ENCODE measurements at places on chromosomes 4 and X.

- DNase-seq = no peak
- H3K4me1 ChIP-seq = no peaks in the 10 kb centered on the region
- no peak overlapping the region for H3K4me3 ChIP-seq
- no peaks in the 10 kb centered on the region for H3K36me3 ChIP-seq
- no peak overlapping the region for H3K27ac ChIP-seq
- no peaks in the 10 kb centered on the region for H3K27me3 ChIP-seq
Observed at GRCh38 chr4:104589264-104589868, 94.7 kb upstream of the CXXC4 start.

DNA sequence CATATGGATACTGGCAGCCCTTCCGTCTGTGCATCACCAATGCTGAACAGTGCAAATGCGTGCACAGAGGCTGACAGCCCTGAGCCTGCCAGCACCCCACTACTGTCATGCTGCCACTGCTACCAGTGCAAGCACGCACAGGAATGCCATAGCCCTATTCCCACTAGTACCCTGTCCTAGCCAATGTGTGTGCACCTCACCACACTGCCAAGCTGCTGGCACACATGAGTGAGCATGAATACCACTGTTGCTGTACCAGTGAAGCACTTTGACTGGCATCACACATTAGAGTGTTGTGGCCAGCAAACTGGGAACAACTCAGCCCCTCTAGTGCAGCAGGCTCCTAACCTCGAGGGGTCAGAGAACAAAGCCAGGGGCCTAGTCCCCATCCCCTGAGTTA is 102.9 kb upstream of the PCDH10 start:
- H3K27me3 ChIP-seq = no peaks in the 10 kb centered on the region
- H3K4me1 ChIP-seq = no peaks in the 10 kb centered on the region
- H3K36me3 ChIP-seq = no peaks in the 10 kb centered on the region
- DNase-seq = no peak

GRCh38 chr4:770022-770421 is 55.9 kb downstream of the CPLX1 start:
- no peaks in the 10 kb centered on the region for H3K27me3 ChIP-seq
- peaks cover 67% of the 10 kb centered on the region for H3K36me3 ChIP-seq
- no peak overlapping the region for H3K4me3 ChIP-seq
- DNase-seq = no peak
- H3K27ac ChIP-seq = no peak overlapping the region
- H3K4me1 ChIP-seq = no peaks in the 10 kb centered on the region

DNA sequence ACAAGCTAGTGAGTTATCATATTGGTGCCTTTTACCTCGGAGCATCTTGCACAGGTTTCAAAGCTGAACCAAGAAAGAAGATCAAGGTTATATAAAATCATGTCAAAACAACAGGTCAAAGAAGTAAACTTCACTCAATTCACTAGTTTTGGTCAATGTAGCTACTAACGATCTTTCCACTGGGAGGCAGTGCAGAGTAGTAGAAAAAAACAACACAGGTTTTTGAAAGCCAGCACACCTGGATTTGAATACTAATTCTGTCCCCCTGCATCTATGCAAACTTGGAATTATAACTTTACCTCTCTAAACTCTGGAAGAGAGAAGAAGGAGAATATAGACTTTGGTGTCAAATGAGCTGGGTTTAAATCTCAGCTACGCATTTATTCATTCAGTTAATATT is 266.1 kb downstream of the GRIA3 start:
- peaks cover 3% of the 10 kb centered on the region for H3K27me3 ChIP-seq
- H3K4me3 ChIP-seq = no peak overlapping the region
- no peaks in the 10 kb centered on the region for H3K4me1 ChIP-seq
- no peaks in the 10 kb centered on the region for H3K36me3 ChIP-seq

DNA sequence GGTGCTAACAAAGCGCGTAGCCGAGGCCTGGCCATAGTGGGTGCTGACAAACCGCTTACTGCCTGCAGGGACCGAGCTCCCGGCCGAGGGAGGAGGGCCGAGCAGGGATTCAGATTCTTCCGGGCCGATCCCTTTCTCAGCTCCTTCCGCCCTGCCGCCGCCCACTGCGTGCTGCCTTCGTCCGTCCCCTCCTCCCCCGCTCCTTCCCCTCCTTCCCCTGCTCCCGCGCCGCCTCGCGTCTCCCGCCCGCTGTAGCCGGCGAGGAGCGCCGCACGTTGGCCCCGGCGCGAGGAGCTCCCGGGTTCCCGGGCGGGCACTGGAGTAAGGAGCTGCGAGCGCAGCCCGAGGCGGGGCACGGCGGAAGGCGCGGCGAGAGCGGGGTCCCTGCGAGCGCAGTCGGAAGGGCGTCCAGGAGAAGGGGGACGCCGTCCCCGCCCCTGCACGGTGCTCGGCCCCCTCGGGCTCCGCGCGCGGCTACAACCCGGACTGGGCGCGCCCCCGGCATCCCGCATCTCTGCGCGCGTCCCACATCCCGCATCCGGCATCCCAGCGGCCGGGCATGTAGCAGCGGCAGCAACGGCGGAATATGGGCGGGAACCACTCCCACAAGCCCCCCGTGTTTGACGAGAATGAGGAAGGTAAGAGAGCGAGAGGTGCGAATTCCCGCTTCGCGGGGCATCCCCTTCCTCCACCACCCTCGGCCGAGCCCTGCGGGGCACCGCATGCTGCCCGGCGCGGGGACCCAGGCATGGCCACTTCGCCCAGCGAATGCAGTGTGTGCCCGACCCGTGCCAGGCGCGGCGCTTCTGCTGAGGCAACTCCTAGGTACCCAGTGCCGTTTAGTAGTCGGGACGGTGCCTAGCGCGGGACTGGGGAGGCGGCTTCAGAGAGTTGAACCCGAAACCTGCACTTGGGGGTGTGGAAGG is at the start of gene STK32B:
Gene STK32B, plus strand, starts transcription at position 203 of the 926 bp plus-strand sequence.
- H3K27me3 ChIP-seq = peaks cover 20% of the 10 kb centered on the region
- no peaks in the 10 kb centered on the region for H3K36me3 ChIP-seq
- H3K4me3 ChIP-seq = peak within 1 kb of the TSS; percentile 72
- H3K4me1 ChIP-seq = no peaks in the 10 kb centered on the region

DNA sequence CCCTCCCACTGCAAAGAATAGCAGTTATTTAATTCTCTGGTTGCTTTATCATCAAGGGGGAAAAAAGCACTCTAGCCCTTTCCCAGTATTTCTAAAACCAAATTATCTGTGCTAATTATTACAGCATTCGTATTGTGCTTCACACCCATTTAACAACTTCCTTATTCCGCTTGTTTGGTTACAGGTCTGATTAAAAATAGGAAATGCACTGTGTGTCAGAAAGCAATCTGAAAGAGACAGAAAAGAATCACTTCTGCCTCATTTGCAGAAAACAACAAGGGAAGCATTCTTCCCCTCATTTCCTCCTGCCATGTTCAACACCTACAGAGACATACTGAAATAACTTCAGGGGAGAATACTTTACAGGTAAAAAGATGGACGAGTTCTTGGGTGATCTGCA is 114.9 kb upstream of the MAP3K15 start:
- no peak overlapping the region for H3K4me3 ChIP-seq
- no peaks in the 10 kb centered on the region for H3K27me3 ChIP-seq
- no peaks in the 10 kb centered on the region for H3K4me1 ChIP-seq
- no peaks in the 10 kb centered on the region for H3K36me3 ChIP-seq

DNA sequence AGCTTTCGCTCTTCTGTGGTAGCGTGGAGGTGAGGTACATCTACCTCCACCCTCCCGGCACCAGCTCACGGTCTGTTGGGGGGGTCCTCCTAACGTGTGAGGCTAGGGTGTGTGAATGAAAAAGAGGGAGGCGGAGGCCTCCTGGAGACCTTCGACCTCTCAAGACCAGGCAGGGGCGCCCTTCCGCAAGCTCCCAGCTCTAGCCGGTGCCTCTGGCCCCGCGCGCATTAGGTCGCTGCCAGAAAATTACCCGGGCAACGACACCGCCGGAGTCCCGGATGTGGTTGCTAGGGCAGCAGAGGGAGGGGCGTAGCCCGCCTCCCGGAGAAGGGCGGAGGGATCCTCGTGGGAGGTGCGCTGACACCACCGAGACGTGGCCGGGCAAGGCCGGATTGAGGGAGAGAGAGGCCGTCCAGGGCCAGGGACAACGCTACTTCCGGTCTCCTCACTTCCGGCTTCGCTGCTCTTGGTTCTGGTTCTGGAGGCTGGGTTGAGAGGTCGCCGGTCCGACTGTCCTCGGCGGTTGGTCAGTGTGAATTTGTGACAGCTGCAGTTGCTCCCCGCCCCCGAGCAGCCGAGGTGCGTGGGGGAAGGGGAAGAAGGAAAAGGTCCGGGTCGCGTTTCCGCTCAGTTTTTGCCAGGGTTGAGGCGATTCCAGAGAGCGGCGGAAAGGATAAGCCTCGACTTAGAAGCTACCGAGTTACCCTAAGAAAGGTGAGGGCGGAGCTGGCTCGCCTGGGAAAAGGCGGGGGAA is at the start of the genes ARFIP1 and TIGD4:
Gene ARFIP1, plus strand, starts transcription at position 442 of the 754 bp plus-strand sequence. CDS start 49,680 bp downstream, outside the sequence.
Gene TIGD4, minus strand, starts transcription at position 218 of the 754 bp plus-strand sequence. CDS start 8,726 bp downstream, outside the sequence.
- H3K27ac ChIP-seq = peak within 1 kb of the TSS; percentile 50
- no peaks in the 10 kb centered on the region for H3K4me1 ChIP-seq
- peak; percentile 99 for DNase-seq
- H3K4me3 ChIP-seq = peak within 1 kb of the TSS; percentile 100

- peaks cover 12% of the 10 kb centered on the region for H3K36me3 ChIP-seq
- DNase-seq = no peak
- no peak overlapping the region for H3K27ac ChIP-seq
- H3K27me3 ChIP-seq = no peaks in the 10 kb centered on the region
- H3K4me3 ChIP-seq = no peak overlapping the region
Observed at GRCh38 chrX:23884427-23885024, 23.2 kb downstream of the APOO start.

DNA sequence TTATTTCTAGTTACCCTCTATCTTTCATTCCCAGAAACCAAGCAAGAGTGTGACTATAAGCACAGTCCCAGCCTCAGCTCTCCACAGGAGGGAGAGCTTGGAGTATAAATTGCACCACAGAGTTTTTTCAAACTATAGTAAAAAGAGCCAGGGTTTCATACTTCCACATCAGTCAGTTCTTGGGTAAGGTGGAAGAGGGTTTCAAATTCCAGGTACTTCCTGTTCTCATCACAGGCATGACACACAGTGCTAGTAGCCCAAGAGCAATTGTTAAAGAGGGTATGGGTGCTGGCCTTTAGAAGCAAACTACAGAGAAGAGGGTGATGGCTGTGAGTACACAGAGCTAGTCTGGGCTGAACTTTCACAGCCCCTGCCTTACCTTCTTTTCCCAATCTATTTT is 5.7 kb upstream of the IL1RAPL1 start:
- no peak overlapping the region for H3K4me3 ChIP-seq
- no peak overlapping the region for H3K27ac ChIP-seq
- peaks cover 3% of the 10 kb centered on the region for H3K4me1 ChIP-seq
- no peak for DNase-seq
- H3K36me3 ChIP-seq = no peaks in the 10 kb centered on the region

- H3K36me3 ChIP-seq = peaks cover 16% of the 10 kb centered on the region
- H3K4me3 ChIP-seq = no peak overlapping the region
- H3K27me3 ChIP-seq = no peaks in the 10 kb centered on the region
Observed at GRCh38 chrX:2334237-2334636, 166.5 kb downstream of the DHRSX start.

GRCh38 chr4:92522356-92522755 is 218.6 kb downstream of the GRID2 start:
- no peak overlapping the region for H3K4me3 ChIP-seq
- peak overlapping the region; percentile 25 for H3K27ac ChIP-seq
- no peaks in the 10 kb centered on the region for H3K36me3 ChIP-seq

DNA sequence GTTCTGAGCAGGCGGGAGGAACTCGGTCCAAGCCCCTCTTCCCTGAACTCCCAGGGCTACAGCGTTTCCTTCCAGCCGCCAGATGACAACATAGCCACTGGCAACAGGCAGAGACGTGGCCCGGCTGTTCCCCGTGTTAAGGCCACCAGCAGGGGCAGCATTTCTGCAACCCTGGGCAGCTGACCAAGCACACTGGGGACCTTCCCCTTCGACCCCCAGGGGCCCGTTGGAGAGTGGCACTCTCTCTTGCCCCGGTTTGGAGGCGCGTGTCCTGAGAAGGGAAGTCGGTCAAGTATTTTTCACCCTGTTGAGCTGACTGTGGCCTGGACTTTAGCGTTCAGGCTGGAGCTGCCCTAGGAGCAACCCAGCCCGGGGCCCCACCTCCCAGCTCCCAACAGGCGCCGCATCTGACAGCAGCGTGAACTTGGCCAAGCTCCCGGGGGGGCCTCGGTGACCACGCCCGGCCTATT is 37.6 kb downstream of the ZBTB49 start:
- no peaks in the 10 kb centered on the region for H3K36me3 ChIP-seq
- no peak overlapping the region for H3K27ac ChIP-seq
- DNase-seq = peak; percentile 93
- H3K4me1 ChIP-seq = no peaks in the 10 kb centered on the region
- no peaks in the 10 kb centered on the region for H3K27me3 ChIP-seq

DNA sequence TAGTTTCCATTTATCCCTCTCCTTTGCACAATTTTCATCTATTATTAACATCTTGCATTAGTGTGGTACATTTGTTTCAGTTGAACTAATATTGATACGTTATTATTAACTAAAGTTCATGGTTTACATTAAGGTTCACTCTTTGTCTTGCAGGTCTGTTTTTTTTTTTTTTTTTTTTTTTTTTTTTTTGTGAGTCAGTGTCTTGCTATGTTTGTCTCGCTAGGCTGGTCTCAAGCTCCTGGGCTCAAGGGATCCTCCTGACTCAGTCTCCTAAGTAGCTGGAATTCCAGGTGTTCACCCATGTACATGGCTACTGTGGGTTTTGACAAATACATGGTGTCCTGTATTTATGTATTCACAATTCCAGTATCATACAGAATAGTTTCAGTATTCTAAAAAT is 6.8 kb downstream of the TBC1D19 start:
- DNase-seq = no peak
- H3K36me3 ChIP-seq = no peaks in the 10 kb centered on the region

DNA sequence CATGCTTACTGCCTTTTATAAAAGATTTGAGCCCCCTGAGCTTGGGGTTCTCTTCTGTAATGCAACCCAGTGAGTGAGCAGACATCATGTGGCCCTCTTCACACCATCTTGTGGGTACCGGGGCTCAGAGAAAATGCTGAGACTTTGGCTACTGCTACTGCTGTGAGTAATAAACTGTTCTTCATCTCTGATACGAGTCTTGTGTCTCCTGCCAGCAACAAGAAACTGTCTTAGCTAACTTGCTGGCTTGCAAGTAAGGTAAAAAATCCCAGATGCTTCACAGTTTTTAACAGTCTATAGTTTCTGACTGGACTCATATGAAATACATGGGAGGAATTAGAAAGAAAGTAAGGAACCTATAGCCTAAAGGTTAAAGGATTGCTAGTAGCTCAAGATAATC is 148.3 kb downstream of the GPC3 start:
- no peak overlapping the region for H3K4me3 ChIP-seq
- H3K27ac ChIP-seq = no peak overlapping the region
- H3K27me3 ChIP-seq = no peaks in the 10 kb centered on the region
- H3K36me3 ChIP-seq = peaks cover 4% of the 10 kb centered on the region
- 0 out of 2 replicates have a peak, but pooled peaks cover 3% of the 10 kb centered on the region for H3K4me1 ChIP-seq

DNA sequence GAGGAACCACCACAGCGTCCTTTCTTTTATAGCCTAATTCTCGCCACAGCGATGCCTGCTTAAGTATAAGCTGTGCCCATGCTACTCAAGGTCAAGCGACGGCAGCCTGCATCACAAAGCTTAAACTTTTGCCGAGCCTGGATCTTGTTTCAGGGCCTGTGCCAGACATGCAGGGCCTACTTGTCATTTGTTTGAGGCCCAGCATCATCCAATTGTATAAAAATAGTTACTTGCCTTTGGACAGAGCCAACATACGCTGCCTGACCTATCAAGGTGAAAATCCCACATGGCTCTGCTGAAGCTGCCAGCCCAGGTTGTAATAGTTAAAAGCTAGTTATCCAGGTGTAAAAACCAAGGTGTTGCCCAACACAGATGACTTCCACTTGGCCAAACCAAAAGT is 107.1 kb downstream of the TMEM131L start:
- no peaks in the 10 kb centered on the region for H3K4me1 ChIP-seq
- no peak for DNase-seq
- no peak overlapping the region for H3K27ac ChIP-seq

GRCh38 chr4:1219566-1219950 is 29.4 kb downstream of the CTBP1 start:
- H3K27me3 ChIP-seq = no peaks in the 10 kb centered on the region
- H3K36me3 ChIP-seq = peaks cover 62% of the 10 kb centered on the region
- DNase-seq = no peak
- no peak overlapping the region for H3K4me3 ChIP-seq
